NCI-H1694 treated with DMSO at 0.1 percent for 48 hours (cell line): ENCODE measurements at places on chromosomes 2 and 18.
A peak's percentile ranks its signal among the peaks of the same experiment; 100 is the strongest.

DNA sequence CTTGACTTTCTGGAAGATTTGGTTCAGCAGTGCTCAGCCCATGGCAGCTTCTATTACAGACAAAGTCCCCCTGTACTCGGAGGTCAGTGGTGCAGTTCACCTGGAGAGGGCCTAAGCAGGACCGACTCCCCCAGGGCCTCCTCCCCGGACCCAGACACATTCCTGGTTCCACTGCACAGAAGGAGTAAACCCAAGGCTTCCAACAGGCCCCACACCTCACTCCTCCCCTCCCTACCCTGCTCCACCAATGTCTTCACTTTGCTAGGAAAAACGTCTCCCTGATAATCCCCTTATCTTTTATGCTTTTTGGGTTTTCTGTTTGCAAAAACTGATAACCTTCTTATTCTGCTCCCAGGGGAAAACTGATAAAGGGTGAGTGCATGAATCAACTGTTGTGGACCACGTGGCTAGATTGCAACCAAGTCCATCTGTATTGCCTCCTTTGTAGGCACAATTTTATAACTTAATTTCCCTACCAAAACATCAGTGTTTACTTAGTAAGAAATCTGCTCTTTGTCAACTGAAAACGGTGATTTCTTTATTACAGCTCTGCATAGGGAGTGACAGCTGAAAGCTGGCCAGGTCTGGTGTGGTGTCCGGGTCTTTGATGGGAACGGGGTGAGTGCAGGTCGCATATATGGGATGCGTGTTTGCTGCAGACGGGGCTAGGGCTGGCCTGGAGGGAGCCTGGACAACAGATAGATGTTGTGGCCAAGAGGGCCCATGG, 202.5 kb downstream of the GLI2 start:
- no peak for DNase-seq

DNA sequence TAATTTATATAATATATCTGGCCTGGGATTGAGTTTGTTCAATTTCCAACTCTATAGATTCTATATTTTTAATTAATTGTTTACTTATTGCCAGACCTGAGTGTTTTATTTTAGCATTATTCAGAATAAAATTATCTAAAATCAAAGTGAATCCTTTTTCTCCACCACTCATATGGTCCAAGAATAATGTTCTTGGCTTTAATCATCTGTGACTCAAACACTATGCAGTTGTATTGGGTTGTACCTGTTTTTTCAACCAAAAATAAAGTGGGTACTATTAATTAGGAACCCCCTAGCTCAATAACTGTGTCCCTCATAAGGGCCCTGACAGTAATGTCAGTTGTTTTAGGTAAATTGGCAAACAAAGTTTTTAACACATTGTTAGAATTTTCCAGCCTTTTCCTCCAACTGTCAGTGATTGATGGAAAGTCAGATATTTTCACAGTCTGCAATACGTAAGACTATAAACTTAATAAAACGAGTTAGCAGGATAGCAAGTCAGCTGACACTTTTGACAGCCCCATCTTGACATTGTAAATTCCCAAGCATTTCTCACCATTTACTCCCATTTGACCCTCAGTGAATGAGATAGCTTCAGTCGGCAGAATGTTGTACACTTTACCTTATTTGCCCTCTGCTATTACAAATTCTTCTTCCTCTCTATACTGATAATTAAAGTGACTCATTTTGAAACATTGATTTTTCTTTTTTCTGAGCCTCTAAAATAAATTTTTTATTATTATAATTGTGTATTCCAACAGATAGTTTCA, 587.4 kb downstream of the METTL4 start:
- no peak for DNase-seq

GRCh38 chr2:135786823-135787222, 45.2 kb downstream of the UBXN4 start:
- DNase-seq, result no peak

DNA sequence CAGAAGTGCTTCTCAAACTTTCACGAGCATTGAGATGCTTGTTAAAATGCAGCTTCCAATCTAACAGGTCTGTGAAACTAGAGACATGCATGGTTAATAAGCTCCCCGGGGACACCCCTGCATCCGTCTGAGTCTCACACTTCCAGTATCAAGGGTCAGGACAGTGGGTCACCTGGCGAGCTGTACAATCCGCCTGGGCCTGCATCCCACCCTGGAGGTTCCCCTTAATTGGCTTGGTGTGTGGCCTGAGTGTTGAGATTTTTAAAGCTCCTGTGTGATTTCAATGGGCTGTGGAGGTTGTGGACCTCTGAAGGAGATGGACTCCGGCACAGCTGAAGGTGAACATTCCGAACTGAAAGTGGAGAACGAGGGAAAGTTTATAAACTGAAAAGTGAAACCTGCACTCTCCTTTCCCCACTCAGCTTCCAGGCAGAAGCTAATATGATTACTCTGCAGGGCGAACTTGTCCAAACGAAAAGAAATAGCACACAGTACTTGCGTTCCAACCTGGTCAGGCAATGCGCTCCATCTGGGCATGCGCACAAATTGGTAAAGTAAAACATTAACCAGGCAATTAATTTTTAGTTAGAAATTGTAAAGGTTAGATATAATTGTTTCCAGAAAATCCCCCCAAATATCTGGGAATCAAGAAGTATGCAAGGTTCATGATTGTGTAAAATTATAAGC, 191.7 kb upstream of the ALKAL2 start:
- DNase-seq, result no peak

GRCh38 chr2:15298770-15299169, 262.4 kb downstream of the NBAS start:
- DNase-seq, result no peak

DNA sequence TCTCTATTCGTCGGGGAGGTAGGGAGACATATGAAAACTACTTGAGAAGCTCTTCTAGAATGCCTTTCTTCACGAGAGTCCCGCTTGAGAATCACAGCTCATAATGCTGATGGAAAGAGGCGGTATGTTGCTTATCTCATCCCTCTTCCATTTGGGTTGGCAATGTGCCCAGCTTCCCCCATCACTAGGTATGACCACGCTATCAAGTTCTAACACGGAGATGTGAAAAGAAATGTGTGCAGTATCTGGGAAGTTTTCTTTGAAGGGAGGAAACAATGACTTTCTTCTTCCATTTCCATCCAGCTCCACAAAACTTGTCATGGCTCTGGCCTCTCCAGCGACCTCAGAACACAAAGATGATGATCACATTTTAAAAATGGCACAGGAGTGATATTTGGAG, 742.4 kb downstream of the DCDC2C start:
- DNase-seq, result no peak

GRCh38 chr2:59806486-59806885, 747.0 kb downstream of the BCL11A start:
- DNase-seq, result no peak

- DNase-seq, result no peak
Observed at GRCh38 chr2:146852661-146853060, 992.2 kb upstream of the ACVR2A start.

GRCh38 chr2:31270131-31270530, 36.2 kb downstream of the EHD3 start:
- no peak for DNase-seq

DNA sequence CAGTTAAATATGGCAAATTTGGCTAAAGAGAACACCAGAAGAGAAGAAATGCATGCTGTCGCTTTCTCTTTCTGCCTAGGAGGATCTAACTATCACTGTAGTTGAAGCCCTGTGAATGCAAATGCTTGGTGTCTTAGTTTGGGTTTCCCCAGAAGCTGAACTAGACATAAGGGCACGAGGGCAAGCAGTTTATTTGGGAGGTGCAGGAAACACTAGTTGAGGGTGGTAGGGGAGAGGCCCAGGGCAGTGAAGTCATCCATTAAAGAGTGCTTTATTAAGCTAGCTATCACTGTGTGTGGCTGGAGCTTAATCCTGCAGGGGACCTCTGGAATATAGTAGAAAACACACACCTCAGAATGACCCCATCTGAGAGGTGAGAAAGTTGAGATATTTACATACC, 639.8 kb upstream of the ZEB2 start:
- no peak for DNase-seq

GRCh38 chr2:174826051-174826450, 61.8 kb upstream of the CHRNA1 start:
- no peak for DNase-seq

DNA sequence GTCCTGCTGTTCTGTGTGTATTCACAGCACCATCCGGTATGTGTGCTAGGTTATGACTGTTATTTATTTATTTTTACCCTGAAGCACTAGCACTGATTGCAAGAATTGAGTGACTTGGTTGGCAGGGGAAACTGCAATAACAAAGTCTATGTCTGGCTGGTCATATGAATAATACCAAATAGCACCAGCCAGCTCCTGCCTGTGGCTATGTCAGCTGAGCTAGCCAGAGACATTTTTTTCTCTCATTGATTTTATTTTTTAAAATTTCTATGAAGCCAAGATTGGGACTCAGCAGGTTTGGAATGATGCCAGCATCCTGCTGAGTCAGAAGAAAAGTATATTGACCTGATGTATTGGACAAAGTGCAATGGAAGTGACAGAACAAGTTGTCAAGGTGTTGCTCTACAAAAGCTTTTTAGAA, 188.5 kb upstream of the CDH2 start:
- DNase-seq, result no peak

GRCh38 chr2:222939979-222940378, 79.1 kb downstream of the ACSL3 start:
- DNase-seq, result no peak

- peak; percentile 19 for DNase-seq
Observed at GRCh38 chr18:74353169-74353775, 37.6 kb downstream of the C18orf63 start.

- no peak for DNase-seq
Observed at GRCh38 chr2:46943881-46944798, 28.5 kb upstream of the MCFD2 start.

GRCh38 chr2:218536804-218537494, 31.2 kb downstream of the USP37 start:
- no peak for DNase-seq

GRCh38 chr2:143296089-143296488, 166.9 kb downstream of the ARHGAP15 start:
- DNase-seq, result no peak

DNA sequence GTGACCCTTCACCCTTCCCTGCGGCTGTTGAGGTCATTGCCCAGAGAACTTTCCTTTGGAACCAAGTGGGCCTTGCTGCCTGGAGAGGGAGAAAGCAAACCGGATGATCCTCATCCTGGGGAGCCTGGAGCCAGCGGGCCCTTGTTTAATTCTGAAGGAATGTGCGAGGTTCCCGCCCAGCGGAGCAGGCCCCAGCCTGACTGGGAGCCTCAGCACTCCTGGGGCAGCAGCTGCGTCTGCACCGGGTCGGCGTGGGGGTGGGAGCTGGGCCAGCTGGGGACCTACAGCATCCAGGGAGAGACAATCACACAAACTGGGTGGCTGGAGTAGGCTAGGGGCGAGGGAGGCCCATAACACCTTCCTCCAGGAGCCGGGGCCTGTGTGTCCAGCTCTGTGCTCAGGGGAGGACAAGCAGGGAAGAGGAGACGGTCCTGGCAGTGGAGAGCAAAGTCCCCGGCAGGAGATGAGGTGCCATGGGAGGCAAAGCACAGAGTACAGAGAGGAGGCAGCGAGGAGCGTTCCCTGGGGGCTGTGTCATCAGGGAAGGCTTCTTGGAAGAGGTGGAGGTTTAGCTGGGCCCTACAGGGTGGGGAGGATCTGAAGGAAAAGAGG, 61.9 kb upstream of the HAAO start:
- no peak for DNase-seq

GRCh38 chr18:79305911-79306310, 89.8 kb upstream of the NFATC1 start:
- DNase-seq, result no peak

DNA sequence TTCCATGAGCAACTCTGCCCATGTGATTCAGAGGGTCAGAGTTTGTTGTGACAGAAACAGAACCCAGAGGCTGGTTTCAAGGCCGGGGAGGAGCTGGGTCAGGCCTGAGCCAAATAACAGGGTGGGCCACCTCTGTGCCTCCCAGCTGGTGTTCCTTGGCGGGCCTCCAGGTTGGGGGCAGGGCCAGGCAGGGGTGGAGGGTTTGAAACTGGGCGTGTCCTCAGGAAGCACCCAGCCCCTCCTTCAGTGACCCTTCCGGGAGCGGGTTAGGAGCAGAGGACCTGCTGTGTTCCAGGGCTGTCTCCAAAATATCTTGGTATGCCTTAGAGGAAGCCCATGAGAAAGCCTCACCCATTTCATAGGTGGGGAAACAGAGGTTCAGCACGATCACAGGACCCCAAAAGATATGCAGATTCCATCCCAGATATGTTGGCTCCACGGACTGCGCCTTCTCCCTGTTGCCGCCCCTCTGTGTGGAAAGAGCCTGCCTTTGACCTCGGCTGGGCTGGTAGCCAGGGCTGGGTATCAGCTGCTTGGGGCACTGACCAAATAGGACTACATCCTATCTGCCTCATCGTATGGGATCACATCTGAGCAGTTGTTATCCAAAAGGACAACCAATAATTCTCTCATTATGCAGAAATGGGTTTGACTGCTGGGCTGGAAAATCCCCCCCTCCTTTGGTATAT, 74.8 kb upstream of the GLI2 start:
- no peak for DNase-seq

- DNase-seq, result no peak
Observed at GRCh38 chr2:213476641-213477040, 192.4 kb downstream of the SPAG16 start.

DNA sequence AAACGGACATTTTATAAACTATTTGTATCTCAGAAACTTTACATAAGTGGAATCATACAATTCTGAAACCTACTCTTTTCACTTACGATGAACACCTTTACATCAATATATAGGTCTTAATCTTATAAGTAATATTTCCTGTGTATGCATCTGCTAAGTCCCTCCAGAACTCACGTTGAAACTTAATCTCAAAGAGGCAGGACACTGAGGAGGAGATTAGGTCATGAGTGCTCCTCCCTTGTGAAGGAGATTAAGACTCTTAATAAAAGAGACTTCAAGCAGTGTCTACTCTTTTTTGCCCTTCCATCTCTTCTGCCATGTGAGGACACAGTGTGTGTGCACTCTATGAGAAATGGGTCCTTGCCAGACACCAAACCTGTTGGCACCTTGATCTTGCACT, 94.7 kb upstream of the CDKL4 start:
- no peak for DNase-seq

GRCh38 chr2:24363301-24363700, 3.0 kb upstream of the ITSN2 start:
- no peak for DNase-seq

GRCh38 chr2:70718241-70718640, 49.8 kb downstream of the ADD2 start:
- DNase-seq, result no peak

- DNase-seq, result peak; percentile 88
Observed at GRCh38 chr18:58723810-58724602, 52.7 kb downstream of the MALT1 start.

- DNase-seq, result no peak
Observed at GRCh38 chr2:192448881-192449280, 254.1 kb upstream of the TMEFF2 start.

- DNase-seq, result no peak
Observed at GRCh38 chr2:46871976-46872381, 43.6 kb downstream of the MCFD2 start.

DNA sequence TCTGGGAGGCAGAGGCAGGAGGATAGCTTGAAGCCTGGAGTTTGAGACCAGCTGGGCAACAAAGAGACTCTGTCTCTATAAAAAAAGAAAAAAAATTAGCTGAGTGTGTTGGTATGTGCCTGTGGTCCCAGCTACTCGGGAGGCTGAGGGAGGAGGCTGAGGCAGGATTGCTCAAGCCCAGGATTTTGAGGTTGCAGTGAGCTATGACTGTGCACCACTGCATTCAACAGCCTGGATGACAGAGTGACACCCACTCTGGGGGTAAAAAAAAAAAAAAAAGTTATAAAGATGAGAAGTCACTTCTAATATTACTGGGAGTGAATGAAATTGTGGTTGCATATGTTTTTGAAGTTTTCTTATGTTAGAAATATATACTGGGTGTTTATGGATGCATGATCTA, 71.6 kb downstream of the C2orf74 start:
- no peak for DNase-seq
